ENCODE measurements at places on chromosomes 6 and 20. TPM values are rescaled to one million over a fixed set of nuclear protein-coding genes. Genes with fewer than 3 reads are reported as not detected.

Gene CCN2
- 2.3 TPM for polyA plus RNA-seq

Gene MTCH1
- polyA plus RNA-seq = 87.8 TPM

Gene GTF2H4
- 11.5 TPM for polyA plus RNA-seq

Gene RNF182
- polyA plus RNA-seq = not detected

Gene JPH2
- polyA plus RNA-seq = not detected

Gene CGA
- polyA plus RNA-seq = not detected

Gene VWA7
- polyA plus RNA-seq = 0.13 TPM

Gene KIF25
- not detected for polyA plus RNA-seq

- H3K4me1 ChIP-seq = peaks cover 20% of the 10 kb centered on the region
- no peak overlapping the region for H3K4me3 ChIP-seq
- no peaks in the 10 kb centered on the region for H3K36me3 ChIP-seq
- DNase-seq = peak; percentile 14
- peaks cover 12% of the 10 kb centered on the region for H3K27me3 ChIP-seq
Observed at GRCh38 chr20:41697861-41698559, 79.8 kb upstream of the CHD6 start.

- peaks cover 11% of the 10 kb centered on the region for H3K27me3 ChIP-seq
- H3K4me1 ChIP-seq = peaks cover 6% of the 10 kb centered on the region
- no peak overlapping the region for H3K4me3 ChIP-seq
- no peak overlapping the region for H3K27ac ChIP-seq
- H3K36me3 ChIP-seq = no peaks in the 10 kb centered on the region
- DNase-seq = no peak
Observed at GRCh38 chr20:51285684-51286083, 256.8 kb downstream of the NFATC2 start.

DNA sequence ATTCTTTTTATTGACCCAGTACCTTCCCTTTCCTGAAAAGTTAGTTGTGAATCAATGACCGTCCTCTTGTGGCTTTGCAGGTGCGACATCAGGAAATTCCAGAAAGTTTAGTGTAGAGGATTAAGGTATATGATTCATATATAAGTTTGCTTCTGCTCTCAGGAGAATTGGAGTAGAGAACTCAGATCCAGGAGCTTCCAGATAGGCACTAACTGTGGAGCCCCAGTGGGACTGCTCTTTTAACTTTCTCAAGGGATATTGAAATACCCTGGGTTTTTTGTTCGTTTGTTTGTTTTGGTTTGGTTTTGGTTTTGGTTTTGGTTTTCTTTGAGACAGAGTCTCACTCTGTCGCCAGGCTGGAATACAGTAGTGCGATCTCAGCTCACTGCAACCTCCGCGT is 9.5 kb downstream of the TAAR2 start:
- H3K27me3 ChIP-seq = peaks cover 4% of the 10 kb centered on the region
- peak; percentile 7 for DNase-seq
- H3K4me3 ChIP-seq = peak overlapping the region; percentile 83
- no peaks in the 10 kb centered on the region for H3K36me3 ChIP-seq
- H3K4me1 ChIP-seq = peaks cover 8% of the 10 kb centered on the region
- no peak overlapping the region for H3K27ac ChIP-seq

- peaks cover 26% of the 10 kb centered on the region for H3K4me1 ChIP-seq
- H3K4me3 ChIP-seq = no peak overlapping the region
- no peaks in the 10 kb centered on the region for H3K36me3 ChIP-seq
- DNase-seq = no peak
- H3K27ac ChIP-seq = no peak overlapping the region
Observed at GRCh38 chr6:13368079-13368730, 39.9 kb upstream of the TBC1D7 start.

- no peaks in the 10 kb centered on the region for H3K36me3 ChIP-seq
- H3K27ac ChIP-seq = no peak overlapping the region
- no peak overlapping the region for H3K4me3 ChIP-seq
Observed at GRCh38 chr20:38642498-38642897, 40.9 kb downstream of the ARHGAP40 start.

- no peak for DNase-seq
- H3K4me1 ChIP-seq = no peaks in the 10 kb centered on the region
- no peaks in the 10 kb centered on the region for H3K36me3 ChIP-seq
- H3K27me3 ChIP-seq = peaks cover 6% of the 10 kb centered on the region
- H3K4me3 ChIP-seq = no peak overlapping the region
Observed at GRCh38 chr6:159431750-159432149, 261.3 kb downstream of the SOD2 start.
